Omental fat pad (tissue), 4 donors: ENCODE measurements at places on chromosomes 7 and 10.

GRCh38 chr7:25565949-25566348 lies 337.7 kb upstream of the NPVF start:
- peak; percentile 43 for DNase-seq

- no peak for DNase-seq
Measured at GRCh38 chr10:34002896-34003295, 668.4 kb upstream of the NRP1 start.

GRCh38 chr7:36278620-36279172 lies 111.0 kb upstream of the ANLN start:
- DNase-seq: no peak

GRCh38 chr7:69775231-69775771 lies 177.0 kb downstream of the AUTS2 start:
- no peak for DNase-seq

DNA sequence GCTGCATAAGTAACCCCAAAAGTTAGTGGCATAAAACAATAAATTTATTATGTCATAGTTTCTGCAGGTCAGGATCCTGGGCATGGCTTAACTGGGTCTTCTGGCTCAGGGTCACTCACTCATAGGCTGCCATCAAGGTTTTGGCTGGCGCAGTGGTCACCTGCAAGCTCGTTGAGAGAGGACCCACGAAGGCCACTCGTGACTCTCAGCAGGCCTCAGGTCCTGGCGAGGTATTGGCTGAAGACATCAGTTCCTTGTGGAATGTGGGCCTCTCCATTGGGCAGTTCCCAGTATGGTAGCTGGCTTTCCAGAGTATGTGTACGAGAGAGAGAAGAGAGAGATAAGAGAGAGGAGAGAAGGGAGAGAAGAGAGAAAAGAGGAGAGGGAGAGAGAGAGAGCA lies 138.3 kb upstream of the KLF14 start:
- no peak for DNase-seq

DNA sequence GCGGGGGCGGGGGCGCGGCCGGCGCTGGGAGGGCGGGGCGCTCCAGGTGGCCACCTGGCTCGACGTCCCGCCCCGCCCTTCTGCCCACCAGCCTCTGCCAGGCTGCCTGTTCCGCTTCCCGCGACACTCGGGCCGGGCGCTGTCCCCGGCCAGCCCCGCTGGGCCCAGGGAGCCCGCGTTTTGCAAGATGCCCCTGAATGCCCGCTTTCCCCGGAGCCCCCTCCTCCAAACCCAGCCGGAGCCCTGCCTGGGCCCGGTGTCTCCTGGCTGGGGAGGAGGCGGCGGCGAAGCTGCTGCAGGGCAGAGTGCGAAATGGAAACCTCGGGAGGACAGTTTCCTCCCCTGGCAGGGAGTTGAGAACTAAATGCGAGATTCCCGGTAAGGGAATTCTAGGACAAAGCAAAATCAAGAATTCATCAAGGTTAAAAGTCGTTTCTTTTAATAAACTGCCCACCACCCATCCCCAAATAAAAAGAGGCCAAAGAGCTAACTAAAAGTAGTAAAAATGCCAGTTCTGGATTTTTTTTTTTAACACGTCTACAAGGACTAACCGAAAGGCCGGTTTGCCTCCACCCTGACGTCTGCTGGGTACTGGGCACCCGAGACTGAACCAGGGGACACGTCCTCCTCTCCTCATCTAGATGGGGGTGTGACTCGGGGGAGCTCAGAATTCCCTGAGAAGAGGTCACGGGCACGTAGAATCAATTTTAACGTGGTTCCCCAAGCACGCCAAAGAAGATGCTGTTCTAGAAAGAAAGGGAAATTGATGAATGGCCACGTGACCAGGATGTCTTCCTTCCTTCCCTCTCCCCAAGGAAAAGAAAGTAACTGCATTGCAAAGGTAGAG lies 200.4 kb upstream of the NFE2L3 start:
- DNase-seq: no peak

- no peak for DNase-seq
Measured at GRCh38 chr10:101139421-101139911, 8.4 kb downstream of the TLX1 start.

- no peak for DNase-seq
Measured at GRCh38 chr7:89517815-89518214, 636.5 kb upstream of the STEAP1 start.

GRCh38 chr10:95391581-95392216 lies 100.9 kb upstream of the PDLIM1 start:
- DNase-seq: no peak

GRCh38 chr7:115779561-115779960 lies 251.0 kb downstream of the TFEC start:
- no peak for DNase-seq

- no peak for DNase-seq
Measured at GRCh38 chr7:2631946-2632732, at the start of gene TTYH3. Gene TTYH3, plus strand, starts transcription at chr7:2631986. Its CDS starts 170 bp downstream, at chr7:2632156.

- no peak for DNase-seq
Measured at GRCh38 chr7:30019387-30019786, 7.1 kb downstream of the FKBP14 start.

GRCh38 chr7:117916309-117916708 lies 43.1 kb upstream of the CTTNBP2 start:
- DNase-seq: no peak

DNA sequence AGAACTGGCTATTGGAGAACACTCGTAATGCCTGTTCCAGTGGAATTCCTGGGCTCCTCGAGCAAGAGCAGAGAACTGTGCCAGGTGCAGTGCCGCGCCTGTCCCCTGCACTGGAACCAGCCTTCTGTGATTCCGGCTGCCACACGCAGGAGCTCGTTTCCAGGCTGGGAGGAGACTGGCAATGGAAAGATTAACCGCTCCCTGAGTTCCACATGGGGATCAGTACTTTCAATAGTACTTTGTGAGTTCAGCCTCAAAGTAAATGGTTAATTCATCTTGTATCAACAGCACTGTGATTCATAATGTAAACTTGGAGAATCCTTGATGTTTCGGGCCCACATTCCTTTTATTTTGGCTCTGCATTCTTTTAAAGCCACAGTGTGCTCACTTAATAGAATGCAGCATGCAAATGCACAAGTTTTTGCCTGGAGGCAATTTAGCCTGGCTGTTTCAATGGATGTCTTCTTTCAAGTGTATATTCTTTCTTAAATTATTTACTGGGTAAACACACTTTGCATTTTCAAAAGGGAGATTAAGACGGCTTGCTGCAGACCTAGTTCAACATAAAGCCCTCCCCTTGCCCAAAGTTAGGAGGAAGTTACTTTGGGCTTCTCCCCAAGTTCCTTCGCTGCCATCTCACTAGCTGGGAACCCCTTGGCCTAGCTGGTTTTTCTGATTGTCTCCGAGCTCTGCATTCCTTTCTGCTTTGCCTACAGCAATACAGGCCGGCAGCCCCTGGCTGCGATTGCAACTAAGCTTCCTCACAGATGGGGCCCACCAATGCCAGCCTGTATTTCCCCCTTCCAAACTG lies 138.1 kb upstream of the TCF7L2 start:
- DNase-seq: no peak

- DNase-seq: no peak
Measured at GRCh38 chr10:63438506-63439498, 27.0 kb downstream of the JMJD1C start.

GRCh38 chr10:85862771-85863170 lies 503.8 kb downstream of the GRID1 start:
- DNase-seq: no peak

- no peak for DNase-seq
Measured at GRCh38 chr7:146359176-146359575, 242.6 kb downstream of the CNTNAP2 start.

DNA sequence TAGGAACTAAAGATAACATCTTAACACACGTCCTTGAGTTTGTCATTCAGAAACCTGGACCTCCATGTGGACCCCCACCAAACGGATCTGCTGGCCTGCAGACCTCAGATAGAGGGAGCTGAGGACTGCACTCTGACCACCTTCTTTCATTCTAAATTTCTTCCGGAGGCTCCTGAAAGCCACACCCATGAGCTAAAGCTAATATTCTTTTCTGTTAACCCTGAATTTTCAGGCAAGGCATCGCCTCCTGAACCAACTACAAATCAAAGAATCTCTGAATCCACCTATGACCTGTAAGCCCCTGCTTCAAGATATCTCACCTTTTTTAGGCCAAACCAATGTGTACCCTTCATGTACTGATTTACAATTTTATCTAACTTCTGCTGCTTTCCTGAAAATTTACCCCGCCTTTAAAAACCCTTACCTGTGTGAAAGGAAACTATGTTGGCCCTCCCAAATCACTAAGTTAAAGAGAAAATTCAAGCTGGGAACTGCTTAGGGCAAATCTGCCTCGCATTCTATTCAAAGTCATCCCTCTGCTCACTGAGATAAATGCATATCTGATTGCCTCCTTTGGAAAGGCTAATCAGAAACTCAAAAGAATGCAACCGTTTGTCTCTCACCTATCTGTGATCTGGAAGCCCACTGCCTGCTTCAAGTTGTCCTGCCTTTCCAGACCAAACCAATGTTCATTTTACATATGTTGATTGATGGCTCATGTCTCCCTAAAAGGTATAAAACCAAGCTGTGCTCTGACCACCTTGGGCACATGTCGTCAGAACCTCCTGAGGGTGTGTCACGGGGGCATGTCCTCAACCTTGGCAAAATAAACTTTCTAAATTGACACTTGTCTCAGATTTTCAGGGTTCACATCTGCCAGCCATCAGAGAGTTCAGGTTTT lies 7.7 kb upstream of the MSMB start:
- DNase-seq: no peak

DNA sequence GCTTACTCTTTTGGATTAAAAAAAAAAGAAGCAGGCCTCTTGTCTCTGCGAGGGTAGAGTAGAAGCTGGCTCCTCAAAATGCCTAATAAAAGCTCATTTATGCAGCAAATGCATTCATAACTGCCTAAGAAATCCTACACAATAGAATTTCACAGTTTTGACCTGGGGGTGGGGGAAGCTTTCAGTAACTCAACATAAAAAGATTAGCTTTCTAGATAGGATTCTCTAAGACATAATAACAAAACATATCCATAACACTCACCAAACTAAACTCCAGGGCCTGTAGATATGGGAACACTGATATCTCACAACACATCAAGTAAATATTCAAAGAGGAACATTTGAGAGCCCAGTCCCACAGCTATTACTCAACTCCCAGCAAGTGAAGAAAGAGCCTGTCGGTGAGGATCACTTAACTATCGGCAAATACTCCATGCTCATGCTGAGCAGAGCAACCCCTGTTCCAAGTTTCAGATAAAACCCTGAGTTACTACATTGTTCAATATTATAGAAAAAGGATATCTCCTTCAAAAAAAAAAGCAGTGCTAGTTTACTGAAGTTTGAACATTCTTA lies 88.1 kb downstream of the COBL start:
- no peak for DNase-seq

- DNase-seq: no peak
Measured at GRCh38 chr10:48931188-48931587, 8.5 kb downstream of the LRRC18 start.

DNA sequence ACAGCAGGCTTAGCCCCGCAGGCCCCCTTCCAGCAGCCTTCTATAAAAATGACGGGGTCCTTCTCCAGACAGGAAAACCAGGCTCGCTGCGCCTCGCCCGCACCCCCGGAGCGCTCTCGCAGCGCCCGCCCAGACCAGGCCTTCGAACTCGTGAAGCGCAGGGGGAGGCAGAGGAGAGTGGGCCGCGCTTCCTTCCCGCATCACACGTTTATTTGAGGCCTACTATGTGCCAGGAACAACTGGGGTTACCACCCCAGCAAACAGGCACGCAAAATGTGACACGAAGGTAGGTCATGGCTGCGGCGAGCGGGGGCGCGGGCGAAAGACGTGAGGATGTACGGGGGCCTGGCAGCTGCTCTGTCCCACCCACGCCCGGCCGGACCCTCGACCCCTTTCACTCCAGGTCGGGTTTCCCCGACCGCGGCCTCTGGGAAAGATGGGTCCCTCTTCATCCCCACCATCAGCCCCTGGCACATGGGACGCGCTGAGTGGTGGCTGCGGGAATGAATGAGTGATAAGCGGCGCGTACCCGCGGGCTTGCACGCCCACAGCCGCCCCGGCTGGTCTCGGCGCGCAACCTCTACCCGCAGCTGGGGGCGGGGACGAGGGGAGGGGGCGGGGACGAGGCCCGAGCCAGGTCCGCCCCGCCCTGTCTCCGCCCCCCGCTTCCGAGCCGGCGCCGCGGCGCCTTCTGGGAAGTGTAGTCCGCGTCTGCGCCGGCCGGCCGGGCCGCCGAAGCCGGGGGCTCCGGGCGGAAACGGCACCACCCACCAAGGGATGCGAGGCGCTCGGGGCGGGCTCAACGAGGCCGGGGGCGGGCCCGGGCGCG lies 59.1 kb downstream of the ZNF467 start:
- DNase-seq: peak; percentile 72

GRCh38 chr10:13500201-13500600 lies 28.6 kb downstream of the BEND7 start:
- no peak for DNase-seq

- no peak for DNase-seq
Measured at GRCh38 chr10:101132636-101133473, 1.8 kb downstream of the TLX1 start.

DNA sequence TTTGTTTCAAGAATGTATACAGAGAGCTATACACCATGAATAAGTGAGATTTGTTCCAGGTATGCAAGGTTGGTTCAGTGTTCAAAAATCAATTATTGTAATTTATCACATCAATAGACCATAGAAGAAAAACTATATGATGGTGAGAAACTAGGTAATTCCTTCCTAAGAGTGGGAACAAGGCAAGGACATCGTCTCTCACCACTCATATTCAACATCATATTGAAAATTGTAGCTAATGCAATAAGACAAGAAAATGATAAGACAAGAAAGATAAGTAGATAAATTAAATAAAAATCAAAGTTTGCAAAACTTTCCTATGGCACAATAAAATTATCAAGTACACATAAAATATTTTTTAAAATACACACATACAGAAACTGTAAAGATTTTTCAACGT lies 385.3 kb upstream of the COBL start:
- no peak for DNase-seq

DNA sequence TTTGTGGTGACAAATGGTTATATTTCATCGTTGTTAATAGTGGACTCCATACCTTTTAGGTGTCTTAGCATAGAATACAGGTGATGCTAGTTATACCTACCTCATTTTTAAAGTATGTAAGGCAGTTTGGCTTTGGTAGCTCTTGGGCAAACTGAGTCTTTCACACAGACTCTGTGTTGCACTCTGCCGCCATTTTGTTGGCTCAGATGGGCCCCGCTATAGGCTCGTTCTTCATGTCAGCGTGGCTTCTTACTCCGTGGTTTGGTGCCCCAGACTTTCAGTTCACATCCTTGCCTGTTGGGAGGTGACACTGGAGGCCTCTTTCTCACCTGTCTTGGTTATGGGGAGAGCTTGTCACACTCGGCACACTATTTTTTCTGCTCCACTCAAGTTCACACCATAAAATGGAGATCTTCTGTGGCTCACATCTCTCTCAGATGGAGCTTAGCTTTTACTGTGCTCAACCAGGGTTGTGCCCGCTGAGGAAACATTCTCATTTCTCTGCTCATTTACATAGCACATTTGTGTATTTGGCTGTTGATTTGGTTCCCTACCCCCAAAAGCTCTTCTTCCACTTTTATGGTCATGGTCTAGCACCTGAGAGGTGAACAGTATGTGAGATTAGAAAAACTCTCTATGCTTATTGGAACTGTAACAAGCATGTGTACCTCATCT lies 178.5 kb downstream of the ARID5B start:
- no peak for DNase-seq

GRCh38 chr7:55574051-55574717 lies 1.9 kb upstream of the VOPP1 start:
- DNase-seq: no peak
